Aorta (tissue), 5 donors: ENCODE measurements at places on chromosomes 12 and 14. TPM values are rescaled to one million over a fixed set of nuclear protein-coding genes. Genes with fewer than 3 reads are reported as not detected.

The SYNDIG1L gene
- total RNA-seq: 1.2 TPM

The KIF26A gene
- total RNA-seq: 8.3 TPM

The GPR135 gene
- total RNA-seq: 9.0 TPM

The EPYC gene
- total RNA-seq: not detected

The SERPINA5 gene
- 2.3 TPM for total RNA-seq

The IQSEC3 gene
- 3.0 TPM for total RNA-seq

The NKX2-1 gene
- not detected for total RNA-seq

The OR8S1 gene
- total RNA-seq: not detected

The A2ML1 gene
- 0.06 TPM for total RNA-seq

The OR6C2 gene
- not detected for total RNA-seq

The SLC10A1 gene
- not detected for total RNA-seq

The GPRC5A gene
- 86.0 TPM for total RNA-seq

The PELI2 gene
- 22.8 TPM for total RNA-seq

The GATC gene
- total RNA-seq: 24.5 TPM

The TPH2 gene
- not detected for total RNA-seq

The CLEC2A gene
- not detected for total RNA-seq

The POTEM gene
- not detected for total RNA-seq

The GCH1 gene
- total RNA-seq: 7.4 TPM

The SLC6A13 gene
- total RNA-seq: not detected

The MRPS35 gene
- 18.3 TPM for total RNA-seq

The NPAS3 gene
- total RNA-seq: 4.3 TPM

The TESPA1 gene
- 1.0 TPM for total RNA-seq

The PPP4R4 gene
- 0.10 TPM for total RNA-seq

The TAS2R43 gene
- 2.2 TPM for total RNA-seq

The NFATC4 gene
- 85.5 TPM for total RNA-seq

The LUM gene
- total RNA-seq: 628 TPM

The ACAD10 gene
- 27.9 TPM for total RNA-seq

The AGAP2 gene
- 2.6 TPM for total RNA-seq
